ENCODE measurements at places on chromosomes 6 and 20. TPM values are rescaled to one million over a fixed set of nuclear protein-coding genes. Genes with fewer than 3 reads are reported as not detected.

GRCh38 chr20:50666709-50667298, 24.5 kb downstream of the RIPOR3 start:
- no peak for DNase-seq

Gene BPIFB4
- not detected for total RNA-seq

Gene TCFL5
- total RNA-seq: 7.3 TPM

GRCh38 chr6:113500221-113500620, 356.9 kb upstream of the MARCKS start:
- DNase-seq: no peak

GRCh38 chr6:146870760-146871159, 272.0 kb downstream of the ADGB start:
- no peak for DNase-seq

GRCh38 chr6:119128252-119128912, 49.9 kb upstream of the FAM184A start:
- DNase-seq: no peak

Gene SCUBE3
- total RNA-seq: 0.20 TPM
